ENCODE measurements at places on chromosomes 1 and 21. TPM values are rescaled to one million over a fixed set of nuclear protein-coding genes. Genes with fewer than 3 reads are reported as not detected.

TINAGL1 gene
- total RNA-seq: 278 TPM

LRRC41 gene
- total RNA-seq: 36.2 TPM

AQP10 gene
- total RNA-seq: 0.12 TPM

MIS18A gene
- total RNA-seq: 9.6 TPM

AIRE gene
- total RNA-seq: not detected

UAP1 gene
- 63.3 TPM for total RNA-seq

OR2T29 gene
- total RNA-seq: not detected

ACOT11 gene
- total RNA-seq: 2.5 TPM

GNAT2 gene
- not detected for total RNA-seq

DSCAM gene
- total RNA-seq: not detected

WLS gene
- 61.0 TPM for total RNA-seq

CR1 gene
- total RNA-seq: not detected

PLA2G5 gene
- 1.4 TPM for total RNA-seq

GPR37L1 gene
- total RNA-seq: under 0.01 TPM

GPA33 gene
- not detected for total RNA-seq

RAB3GAP2 gene
- total RNA-seq: 57.2 TPM
